ENCODE measurements at places on chromosomes 2 and 18.

DNA sequence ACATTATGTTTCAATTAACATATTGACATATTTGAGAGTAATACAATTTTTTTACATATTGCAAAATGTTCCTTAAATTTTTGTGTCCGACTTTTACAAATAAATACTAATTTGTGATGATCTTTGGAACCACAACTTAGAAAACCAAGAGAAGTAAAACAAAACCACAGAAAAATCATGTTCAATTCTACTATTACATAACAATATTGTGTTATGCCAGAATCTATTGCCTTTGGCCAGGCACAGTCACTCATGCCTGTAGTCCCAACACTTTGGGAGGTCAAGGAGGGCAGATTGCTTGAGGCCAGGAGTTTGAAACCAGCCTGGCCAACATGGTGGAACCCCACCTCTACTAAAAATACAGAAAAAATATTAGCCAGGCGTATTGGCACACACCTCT is 92.8 kb upstream of the APCDD1 start:
- DNase-seq: no peak

- DNase-seq: no peak
These were observed 9.9 kb downstream of the PSD4 start for GRCh38 chr2:113183703-113184102.

GRCh38 chr2:134549104-134549503 is 169.7 kb downstream of the TMEM163 start:
- no peak for DNase-seq

GRCh38 chr2:236795169-236795860 is 225.7 kb downstream of the ACKR3 start:
- no peak for DNase-seq

GRCh38 chr18:9839853-9840252 is 45.9 kb upstream of the TXNDC2 start:
- DNase-seq: no peak

GRCh38 chr2:56630286-56630685 is 446.5 kb downstream of the CCDC85A start:
- no peak for DNase-seq

- DNase-seq: no peak
These were observed 19.3 kb downstream of the BCL11A start for GRCh38 chr2:60534052-60534685.

GRCh38 chr2:176793792-176794191 is 418.8 kb upstream of the HNRNPA3 start:
- DNase-seq: no peak

DNA sequence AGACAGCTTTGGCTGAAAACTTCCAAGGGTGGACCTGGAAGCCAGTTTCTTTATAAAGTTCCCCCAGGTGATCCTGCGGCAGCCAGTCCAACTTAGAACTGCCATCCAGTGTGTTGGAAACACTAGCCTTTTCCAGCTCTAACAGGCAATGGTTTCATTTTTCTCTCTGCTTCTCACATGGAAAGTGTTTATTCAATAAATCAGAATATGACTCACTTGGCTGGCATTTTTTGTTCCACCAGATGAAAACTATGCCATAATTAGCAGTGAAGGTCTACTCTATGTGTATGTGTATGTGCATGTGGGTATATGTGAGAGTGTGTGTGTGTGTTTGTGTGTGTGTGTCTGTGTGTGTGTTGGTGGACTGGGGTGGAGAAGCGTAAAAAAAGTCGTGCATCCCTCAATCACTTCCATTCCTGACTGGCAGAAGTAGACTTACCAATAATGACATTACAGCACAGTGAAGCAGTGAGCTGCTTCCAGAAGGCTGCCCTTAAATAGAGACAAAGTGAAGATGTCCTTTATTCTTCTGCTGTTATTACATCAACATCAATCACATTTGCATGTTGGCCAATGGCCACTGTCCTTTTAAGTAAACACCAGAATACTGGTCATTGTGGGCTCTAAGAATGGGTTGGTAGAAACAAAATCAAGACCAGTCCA is 90.9 kb upstream of the SETBP1 start:
- no peak for DNase-seq

GRCh38 chr2:33526132-33526531 is 49.7 kb downstream of the RASGRP3 start:
- DNase-seq: no peak

DNA sequence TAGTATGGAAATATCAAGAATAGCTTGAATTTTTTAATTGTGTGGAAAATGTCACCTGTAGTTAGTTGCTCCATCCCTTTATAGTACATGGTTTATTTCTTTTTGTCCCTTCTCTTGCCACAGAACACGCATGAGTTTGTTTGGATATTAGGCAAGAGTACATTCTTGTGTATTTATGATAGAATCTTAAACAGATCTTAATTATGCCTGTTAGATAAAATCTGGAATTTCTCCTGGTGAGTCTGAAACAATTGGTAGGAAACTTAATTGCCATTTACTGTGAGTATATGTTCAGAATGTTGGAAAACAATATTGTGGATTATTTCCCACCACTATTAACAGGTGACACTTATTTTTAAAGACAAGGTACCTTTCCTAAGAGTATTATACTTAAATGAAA is 30.2 kb upstream of the CABYR start:
- DNase-seq: no peak

DNA sequence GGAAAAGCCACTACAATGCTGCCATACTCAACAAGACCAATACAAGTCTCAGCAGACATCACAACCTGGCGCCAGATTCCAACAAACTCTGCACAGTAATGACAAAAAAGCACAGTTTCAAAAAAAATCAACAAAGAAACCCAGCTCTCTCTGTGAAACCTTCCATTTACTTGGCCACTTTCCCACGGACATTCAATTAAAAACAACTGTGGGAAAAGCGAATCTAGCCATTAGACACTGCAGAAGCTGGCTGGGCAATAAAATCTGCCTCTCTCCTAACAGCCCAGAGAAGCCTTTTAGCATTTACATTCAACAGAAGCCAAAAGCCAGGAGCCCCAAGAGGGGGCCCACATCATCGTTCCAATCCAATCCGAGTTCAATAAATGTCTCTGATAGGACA is 128.9 kb downstream of the HDAC4 start:
- DNase-seq: no peak

GRCh38 chr2:451495-451894 is 163.6 kb upstream of the ALKAL2 start:
- DNase-seq: no peak

DNA sequence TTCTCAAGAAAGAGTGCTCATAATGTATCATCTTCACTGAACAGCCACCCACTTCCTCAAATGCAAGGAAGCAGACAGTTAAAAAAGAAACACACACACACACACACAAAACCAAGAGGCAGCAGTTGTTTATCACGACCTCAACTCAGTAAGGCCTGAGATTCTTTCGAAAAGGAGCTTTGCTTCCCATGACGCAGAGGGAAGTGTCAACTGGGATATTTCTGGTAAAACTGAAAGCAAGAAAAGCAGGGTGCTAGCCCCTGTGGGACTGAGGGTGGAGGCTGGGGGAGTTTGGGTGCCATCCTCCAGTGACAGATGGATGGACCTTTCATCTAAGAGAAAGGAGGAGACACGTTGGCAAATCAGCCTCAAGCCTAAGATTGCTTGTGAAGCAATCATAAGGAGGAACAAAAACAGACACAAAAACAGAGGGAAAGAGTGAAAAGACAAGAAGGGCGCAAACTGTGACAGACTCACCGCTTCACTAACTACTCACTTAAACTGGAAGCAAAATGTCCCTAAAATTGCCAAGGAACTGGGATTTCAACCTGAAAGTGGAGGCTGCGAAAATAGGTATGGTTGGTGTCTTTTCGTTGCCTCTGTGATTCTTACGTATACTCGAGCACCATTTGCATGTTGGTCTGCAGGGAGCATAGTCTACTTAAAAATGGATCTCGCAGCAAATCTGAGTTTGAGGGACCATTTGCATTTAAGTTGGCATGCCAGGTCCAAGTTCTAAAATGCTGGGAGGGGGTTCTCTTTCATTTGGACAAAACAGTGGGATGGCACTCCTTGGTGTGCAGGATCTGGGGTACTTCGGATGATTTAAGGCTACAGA is at the start of gene ARHGAP25:
ARHGAP25 (plus strand) TSS at position 124 of the 838 bp plus-strand sequence; CDS start at position 513, 389 bp downstream.
- no peak for DNase-seq

GRCh38 chr2:73841912-73842738 is 13.4 kb downstream of the STAMBP start:
- DNase-seq: no peak

DNA sequence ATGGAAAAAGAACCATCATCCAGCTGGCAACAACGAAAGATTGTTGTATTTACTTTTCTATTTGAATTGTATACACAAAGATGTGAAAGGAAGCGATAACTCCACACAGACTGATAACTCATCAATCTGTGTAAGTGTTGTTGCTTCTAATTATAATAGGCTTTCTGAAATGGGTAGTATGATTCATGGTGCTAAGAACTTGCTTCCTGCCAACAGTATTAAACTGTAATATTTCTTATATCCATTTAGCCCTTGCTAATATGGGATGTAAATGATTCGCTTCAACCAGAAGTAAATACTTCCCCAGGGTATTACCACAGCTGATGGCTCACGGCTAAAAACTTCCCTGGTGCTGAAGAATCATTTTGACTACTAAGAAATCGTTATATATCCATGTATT is 70.2 kb downstream of the TMEM163 start:
- no peak for DNase-seq

DNA sequence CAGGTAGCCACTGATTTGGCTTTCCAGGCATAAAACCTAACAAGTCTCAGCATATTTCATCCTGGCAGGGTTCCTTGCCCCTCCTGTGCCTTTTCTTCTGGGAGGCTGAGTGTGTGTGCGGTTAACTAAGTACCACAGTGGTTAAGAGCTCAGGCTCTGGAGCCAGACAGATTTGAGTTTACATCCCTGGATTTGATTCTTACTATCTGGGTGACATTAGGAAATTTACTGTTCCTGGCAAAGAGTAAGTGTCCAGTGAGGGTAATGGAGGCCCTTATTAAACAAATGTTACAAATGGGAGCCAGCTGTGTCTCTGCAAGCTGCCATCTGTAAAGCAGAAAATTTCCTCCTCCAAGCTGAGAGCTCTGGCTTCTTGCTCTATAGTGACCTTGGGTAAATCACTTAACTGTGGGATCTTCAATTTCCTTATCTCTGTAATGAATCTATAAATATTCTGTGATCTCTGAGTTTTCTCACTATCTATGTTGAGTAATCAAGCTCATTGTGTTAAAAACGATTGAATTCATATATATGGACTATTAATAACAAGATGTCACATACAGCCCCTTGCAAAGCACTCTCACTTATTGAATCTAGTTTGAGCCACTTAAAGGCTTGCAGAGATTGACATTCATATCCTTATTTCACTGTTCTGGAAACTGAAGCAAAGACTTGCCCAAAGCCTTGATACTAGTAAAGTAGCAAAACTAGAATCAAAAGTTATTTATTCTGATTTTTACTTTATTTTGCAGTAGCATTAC is 6.5 kb upstream of the COBLL1 start:
- DNase-seq: no peak

GRCh38 chr2:19845323-19845920 is 56.4 kb downstream of the TTC32 start:
- DNase-seq: no peak

DNA sequence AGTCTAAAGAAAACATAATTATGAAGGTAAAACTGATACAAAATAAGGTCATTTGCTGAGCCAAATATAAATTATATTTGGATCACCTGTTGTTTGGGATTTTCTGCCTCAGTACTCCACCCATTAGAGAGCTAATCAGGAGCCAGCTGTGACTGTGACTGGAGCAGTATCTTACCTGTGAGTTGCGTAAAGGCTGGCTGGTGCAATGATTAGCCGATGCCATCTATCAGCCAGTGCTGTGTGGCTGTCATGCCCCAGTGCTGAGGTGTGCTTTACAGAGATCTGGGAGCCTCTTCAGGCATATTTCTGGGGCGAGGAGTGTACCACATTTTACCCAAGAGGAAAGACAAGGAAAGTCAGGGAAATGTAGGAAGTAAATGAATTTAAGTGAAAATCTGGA is 191.8 kb downstream of the LRRTM1 start:
- no peak for DNase-seq

GRCh38 chr2:120948662-120949011 is 213.0 kb downstream of the GLI2 start:
- no peak for DNase-seq

- no peak for DNase-seq
These were observed 58.1 kb upstream of the SLC66A3 start for GRCh38 chr2:11097038-11097720.

DNA sequence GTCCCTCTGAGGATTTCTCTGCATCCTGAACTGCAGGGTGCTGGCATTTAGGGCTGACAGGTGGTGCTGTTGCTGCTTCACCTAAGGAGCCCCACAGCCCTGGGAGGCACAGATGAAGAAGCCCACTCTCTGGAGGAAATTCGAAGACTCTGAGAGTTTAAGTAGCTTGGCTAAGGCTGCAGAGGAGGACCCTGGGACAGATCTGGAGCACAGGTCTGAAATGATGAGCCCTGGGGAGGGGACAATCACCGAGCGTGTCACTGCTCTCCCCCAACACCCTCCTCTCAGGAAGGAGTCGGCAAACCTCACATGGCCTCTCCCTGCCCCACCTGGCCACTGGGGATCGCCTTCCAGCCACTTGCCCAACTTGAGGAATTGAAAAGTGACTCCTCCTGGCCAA is 18.6 kb downstream of the CYP27C1 start:
- DNase-seq: no peak

GRCh38 chr2:181190711-181191110 is 210.3 kb downstream of the UBE2E3 start:
- no peak for DNase-seq

- no peak for DNase-seq
These were observed 67.4 kb downstream of the POLE4 start for GRCh38 chr2:75025633-75026380.

DNA sequence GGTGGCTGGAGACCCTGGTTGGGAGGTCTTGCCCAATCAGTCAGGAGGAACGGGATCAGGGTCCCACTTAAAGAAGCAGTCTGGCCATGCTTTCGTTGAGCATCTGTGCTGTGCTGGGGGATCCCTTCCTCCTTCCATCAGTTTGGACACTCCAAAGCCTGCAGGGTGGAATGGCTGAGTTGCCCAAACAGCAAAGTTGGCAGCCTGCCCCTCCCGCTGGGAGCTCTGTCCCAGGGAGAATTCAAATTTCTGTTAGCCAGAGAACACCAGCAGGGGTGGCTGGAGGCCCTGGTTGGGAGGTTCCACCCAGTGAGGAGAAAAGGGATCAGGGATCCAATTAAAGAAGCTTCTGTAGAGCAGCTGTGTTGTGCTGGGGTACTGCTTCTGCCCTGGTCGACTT is 96.9 kb upstream of the CTAGE1 start:
- no peak for DNase-seq

DNA sequence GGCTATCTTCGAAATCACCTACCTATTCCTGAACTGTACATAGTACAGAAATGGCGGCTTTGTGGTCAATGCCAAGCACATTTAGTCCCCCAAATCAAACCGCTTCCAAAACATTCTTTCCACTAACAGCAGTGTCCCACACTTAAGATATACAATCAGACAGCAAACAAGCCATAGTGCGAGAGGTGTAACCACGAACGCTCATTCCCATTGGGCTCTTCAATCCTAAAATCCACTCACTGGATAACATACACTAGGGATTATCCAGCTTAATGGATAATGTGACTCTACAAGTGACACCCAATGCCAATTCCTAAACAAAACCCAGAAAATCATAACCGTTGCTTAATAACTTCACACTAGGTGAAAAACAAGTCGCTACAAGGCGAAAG is 2.0 kb downstream of the XPO1 start:
- no peak for DNase-seq

- no peak for DNase-seq
These were observed 253.4 kb upstream of the HDAC4 start for GRCh38 chr2:239654266-239654665.

- no peak for DNase-seq
These were observed 178.3 kb downstream of the TRIB2 start for GRCh38 chr2:12895017-12895416.

- DNase-seq: no peak
These were observed 598 bp upstream of the SNRNP200 start for GRCh38 chr2:96305979-96306308.

- no peak for DNase-seq
These were observed 250.7 kb downstream of the NAPG start for GRCh38 chr18:10776493-10776892.
